CD4-positive, alpha-beta T cell (primary cell): ENCODE measurements at places on chromosomes 3 and 15. TPM values are rescaled to one million over a fixed set of nuclear protein-coding genes. Genes with fewer than 3 reads are reported as not detected.

Gene SLC35G2
- total RNA-seq, result not detected

Gene JMJD7
- 38.4 TPM for total RNA-seq

Gene NRG4
- total RNA-seq, result not detected

Gene GYG1
- total RNA-seq, result 22.3 TPM

Gene DAZL
- not detected for total RNA-seq

Gene NRROS
- 7.4 TPM for total RNA-seq

Gene RARRES1
- total RNA-seq, result not detected

Gene PIK3CB
- total RNA-seq, result 23.0 TPM

Gene MKRN2OS
- not detected for total RNA-seq

Gene ETV5
- total RNA-seq, result not detected

Gene EXD1
- not detected for total RNA-seq

Gene ZNF620
- total RNA-seq, result 1.0 TPM

Gene EPHB3
- total RNA-seq, result 0.19 TPM

Gene GRK7
- 0.19 TPM for total RNA-seq

Gene CCDC80
- total RNA-seq, result not detected

Gene RPL4
- total RNA-seq, result 4,627 TPM

Gene TMCO5A
- total RNA-seq, result not detected

Gene CYP1A2
- total RNA-seq, result not detected

Gene CFAP91
- not detected for total RNA-seq

Gene DZIP1L
- not detected for total RNA-seq

Gene IQCH
- total RNA-seq, result 0.85 TPM

Gene C3orf18
- total RNA-seq, result 5.2 TPM

Gene ITIH1
- not detected for total RNA-seq

Gene TRIM59
- 16.4 TPM for total RNA-seq

Gene KY
- total RNA-seq, result not detected

Gene SEMA3B
- 2.0 TPM for total RNA-seq

Gene METTL6
- 4.7 TPM for total RNA-seq

Gene SATB1
- total RNA-seq, result 390 TPM

Gene TM4SF4
- total RNA-seq, result not detected

Gene GPR171
- 16.7 TPM for total RNA-seq

Gene MCTP2
- 8.0 TPM for total RNA-seq

Gene SLC12A1
- not detected for total RNA-seq

Gene SCAMP5
- total RNA-seq, result 5.7 TPM

Gene RFC4
- 8.6 TPM for total RNA-seq

Gene STAC
- not detected for total RNA-seq

Gene TMEM266
- not detected for total RNA-seq

Gene CRYBG3
- 2.4 TPM for total RNA-seq

Gene DPH3
- total RNA-seq, result 12.8 TPM

Gene KBTBD12
- not detected for total RNA-seq

Gene DNAJB8
- not detected for total RNA-seq

Gene ZBED2
- 0.11 TPM for total RNA-seq

Gene LMAN1L
- 0.93 TPM for total RNA-seq

Gene GOLGA6L7
- total RNA-seq, result not detected

Gene TRH
- total RNA-seq, result not detected

Gene KLHDC8B
- 1.6 TPM for total RNA-seq

Gene CDV3
- 206 TPM for total RNA-seq

Gene WNT7A
- 22.4 TPM for total RNA-seq

Gene TNFAIP8L3
- total RNA-seq, result not detected

Gene GABRB3
- total RNA-seq, result not detected

Gene SST
- not detected for total RNA-seq

Gene GP5
- total RNA-seq, result 3.3 TPM

Gene GPR176
- not detected for total RNA-seq

Gene ZMAT3
- total RNA-seq, result 10.2 TPM

Gene SYNPR
- not detected for total RNA-seq

Gene MINDY2
- total RNA-seq, result 7.5 TPM

Gene TF
- 0.30 TPM for total RNA-seq

Gene SUCNR1
- not detected for total RNA-seq

Gene TIMP4
- not detected for total RNA-seq

Gene GRAMD1C
- total RNA-seq, result 0.22 TPM

Gene OR5K2
- not detected for total RNA-seq
